Activated gamma-delta T cell treated with Interleukin-2 at 50 U/mL for 16 hours (primary cell): ENCODE measurements at places on chromosomes 13 and 19.

- no peak for DNase-seq
These were observed 8.5 kb downstream of the SPACA6 start for GRCh38 chr19:51701468-51702100.

- DNase-seq, result no peak
These were observed 170.7 kb downstream of the DCT start for GRCh38 chr13:94308832-94309231.

DNA sequence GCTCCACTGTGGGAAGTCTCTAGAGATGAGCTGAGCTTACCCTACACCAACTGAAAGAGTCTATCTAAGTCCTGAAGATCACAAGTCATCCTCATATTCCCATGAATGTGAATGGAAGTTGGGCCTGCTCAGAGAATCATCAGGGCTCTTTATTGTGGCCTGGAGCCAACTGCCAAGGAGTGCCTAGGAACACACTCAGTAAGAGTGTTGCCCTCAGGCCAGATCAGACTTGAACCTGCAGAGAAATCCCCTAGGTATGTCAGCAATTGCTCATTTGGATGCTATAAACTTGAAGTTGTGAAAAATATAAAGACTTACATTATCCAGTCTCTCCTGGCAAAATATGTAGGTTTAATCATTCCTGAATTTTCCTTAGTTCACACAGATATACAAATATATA, 1070.2 kb downstream of the EFNB2 start:
- DNase-seq, result no peak

DNA sequence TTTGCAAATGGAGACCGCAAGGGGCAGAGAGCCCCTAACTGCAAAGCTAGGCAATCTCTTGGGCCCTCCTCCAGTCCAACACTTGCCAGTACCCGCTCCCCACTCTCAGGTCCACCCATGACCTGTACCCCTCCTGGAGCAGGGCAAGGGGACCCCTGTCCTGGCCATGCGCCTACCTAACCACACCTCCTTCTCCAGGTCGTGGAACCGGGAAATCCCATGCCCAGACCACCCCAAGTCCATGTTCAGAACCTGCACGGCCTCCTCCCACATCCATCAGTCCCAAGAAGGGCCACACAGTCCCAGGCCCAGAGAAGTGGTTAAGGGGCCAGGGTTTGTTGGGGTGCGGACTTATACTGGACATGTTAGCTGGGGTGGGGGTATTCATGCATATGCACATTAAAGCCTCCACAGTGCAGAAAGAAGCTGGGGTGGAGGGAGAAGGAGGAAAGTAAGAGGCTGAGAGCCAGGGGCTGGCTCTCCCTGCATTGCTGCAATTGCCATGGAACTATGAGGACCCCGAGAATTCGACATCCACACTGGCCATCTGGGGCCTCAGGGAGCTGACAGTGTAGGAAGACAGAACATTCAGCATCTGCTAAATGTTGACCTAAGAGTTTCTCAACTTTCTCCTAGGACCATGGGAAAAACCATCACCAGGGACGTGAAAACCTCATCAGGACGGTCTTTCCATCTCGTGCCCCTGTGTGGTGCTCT, 39.0 kb downstream of the HSPH1 start:
- no peak for DNase-seq

GRCh38 chr13:51148952-51149573, 38.0 kb upstream of the C13orf42 start:
- DNase-seq, result no peak

DNA sequence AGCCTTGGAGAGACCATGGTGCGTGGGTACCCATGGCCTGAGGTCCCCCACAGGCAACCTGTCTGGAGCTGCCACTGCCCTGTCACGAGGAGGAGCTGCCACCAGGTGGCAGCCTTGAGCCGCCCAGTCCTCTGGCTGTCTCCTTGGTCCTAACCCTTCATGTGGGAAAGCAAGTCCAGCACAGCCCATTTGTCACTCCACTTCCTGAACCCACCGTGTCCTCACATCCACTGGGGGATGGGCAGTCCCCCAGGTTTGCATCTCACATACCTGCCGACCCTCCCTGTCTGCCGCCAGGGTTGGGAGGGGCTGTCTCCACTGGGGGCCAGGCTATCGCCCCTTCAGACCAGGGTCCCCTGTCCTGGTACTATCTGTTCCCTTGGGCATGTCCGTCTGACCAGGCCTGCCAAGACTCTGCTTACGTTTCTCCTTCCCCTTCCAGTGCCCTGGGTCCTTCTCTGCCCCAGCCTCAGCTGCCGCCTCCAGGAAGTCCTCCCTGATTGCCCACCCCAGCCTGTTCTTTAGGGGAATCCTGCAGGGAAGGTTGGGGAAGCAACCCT, 4.5 kb downstream of the FAM174C start:
- DNase-seq, result peak; percentile 76

DNA sequence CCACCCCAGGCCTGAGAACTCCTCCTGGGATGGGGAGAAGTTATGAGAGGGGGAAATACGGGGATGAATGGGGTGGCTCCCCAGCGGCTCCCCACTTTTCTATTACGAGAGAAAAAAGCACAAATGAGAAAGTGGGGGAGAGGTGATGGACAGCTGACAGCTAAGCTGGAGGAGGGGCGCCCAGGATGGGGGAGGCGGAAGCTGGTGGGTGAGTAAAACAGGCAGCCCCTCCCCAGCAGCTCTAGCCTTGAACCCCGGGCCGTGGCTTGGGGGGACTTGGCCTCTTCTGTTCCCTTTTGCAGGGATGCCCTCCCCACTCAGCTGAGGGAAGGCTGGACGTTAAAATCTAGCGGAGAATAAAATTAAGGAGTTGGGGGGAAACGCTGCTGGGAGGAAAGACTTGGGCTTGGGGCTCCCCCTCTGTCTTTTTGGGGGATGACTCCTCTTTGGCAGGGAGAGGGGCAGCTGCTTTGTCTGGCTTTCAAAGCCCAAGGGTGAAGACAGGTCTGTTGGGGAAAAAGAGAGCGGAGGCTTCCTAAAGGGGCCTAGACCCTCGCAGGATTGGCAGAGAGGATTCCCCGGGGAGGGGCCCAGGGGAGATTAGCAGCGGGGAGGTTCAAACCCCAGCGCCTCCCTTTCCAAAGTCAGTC, 1.4 kb upstream of the SAMD1 start:
- DNase-seq, result peak; percentile 50

DNA sequence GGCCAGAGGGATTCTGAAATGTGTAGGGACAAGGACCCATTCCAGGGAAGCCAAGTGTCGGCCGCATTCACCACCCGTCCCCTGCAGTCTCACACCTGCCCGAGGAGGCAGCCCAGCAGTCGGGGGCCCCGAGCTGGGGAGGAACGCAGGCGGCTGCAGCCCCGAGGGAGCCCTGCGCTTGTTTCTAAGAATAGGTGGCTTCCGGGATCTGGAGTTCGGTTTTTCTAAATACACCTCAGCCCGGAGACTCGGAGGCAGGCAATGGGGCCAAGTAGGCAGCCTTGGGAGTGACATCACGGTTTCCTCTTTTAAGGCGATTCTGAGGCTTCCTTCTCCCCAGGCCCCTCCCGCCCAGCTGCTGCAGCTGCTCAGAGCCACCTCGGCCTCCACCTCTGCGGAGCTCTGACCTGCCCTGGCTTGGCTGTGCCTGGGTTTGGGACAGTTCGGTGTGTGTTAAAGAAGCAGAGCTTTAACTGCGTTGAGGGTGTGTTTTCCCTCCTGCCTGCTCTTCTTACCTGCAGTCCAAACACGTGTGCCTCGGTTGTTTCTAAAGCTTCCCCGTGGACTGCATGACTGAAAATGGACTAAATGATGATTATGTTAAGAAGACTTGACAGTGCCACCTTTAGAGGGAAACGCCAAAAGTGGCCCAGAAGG, 80.5 kb downstream of the COL4A2 start:
- no peak for DNase-seq

DNA sequence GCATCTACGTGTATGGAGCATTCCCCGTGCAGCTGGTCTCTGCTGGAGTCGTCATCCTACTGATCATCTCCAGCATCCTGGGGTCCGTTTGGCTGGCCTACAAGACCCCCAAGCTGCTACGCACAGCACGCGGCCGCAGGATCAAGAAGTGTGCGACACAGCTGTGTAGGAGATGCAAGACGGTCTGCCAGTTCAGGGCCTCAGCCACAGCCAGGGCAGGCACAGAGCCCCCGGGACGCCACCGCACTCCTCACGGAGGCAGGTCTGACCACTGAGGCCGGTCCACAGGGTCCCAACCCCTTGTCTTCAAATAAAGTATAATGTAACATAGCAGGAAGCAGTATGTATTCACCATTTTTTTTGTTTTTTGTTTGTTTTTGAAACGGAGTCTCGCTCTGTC, 6.1 kb downstream of the PRR22 start:
- DNase-seq, result no peak

DNA sequence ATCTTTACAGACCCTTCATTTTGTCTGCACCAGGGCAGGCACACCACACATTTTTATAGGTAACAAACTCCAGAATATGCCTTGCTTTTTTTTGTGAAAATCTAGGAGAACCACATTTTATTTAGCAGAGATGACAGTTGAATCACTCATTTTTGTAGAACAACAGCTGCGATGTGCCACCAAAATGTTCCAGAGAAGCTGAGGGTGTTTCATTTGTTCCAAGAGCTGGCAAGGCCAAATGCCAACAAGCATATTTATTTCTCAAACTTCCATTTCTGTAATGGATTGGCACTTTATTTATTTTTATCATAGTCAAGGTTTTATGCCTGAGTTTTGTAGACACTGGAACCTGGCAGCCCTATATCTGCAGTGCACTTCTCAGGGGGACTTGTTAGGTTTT, 10.4 kb downstream of the OLFM4 start:
- no peak for DNase-seq

GRCh38 chr19:39941615-39942365, 7.4 kb upstream of the FCGBP start:
- DNase-seq, result peak; percentile 49

- DNase-seq, result no peak
These were observed 2.9 kb downstream of the UBL3 start for GRCh38 chr13:29847501-29847983.

DNA sequence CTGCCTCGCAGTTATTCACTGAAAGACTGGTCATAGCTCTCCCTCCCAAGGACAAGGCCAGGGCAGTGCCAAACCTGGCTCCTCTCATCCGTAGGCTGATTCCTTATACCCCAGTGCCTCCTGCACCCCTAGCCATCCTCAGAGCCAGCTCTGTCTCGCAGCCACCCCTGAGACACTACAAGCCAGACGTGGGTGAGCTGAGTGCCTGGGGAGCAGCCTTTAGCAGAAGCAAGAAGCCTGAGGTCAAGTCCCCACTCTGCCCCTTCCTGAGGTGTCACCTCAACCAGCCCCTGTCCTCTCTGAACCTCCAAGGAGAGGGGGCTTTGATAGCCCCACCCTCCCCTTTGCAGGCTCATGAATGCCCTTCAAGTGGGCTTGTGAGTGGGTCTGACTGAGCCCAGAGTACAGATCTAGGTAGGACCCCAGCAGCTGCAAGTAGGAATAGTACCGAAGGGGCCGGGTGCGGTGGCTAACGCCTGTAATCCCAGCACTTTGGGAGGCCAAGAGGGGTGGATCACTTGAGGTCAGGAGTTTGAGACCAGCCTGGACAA, 14.8 kb upstream of the AKAP8L start:
- DNase-seq, result no peak

DNA sequence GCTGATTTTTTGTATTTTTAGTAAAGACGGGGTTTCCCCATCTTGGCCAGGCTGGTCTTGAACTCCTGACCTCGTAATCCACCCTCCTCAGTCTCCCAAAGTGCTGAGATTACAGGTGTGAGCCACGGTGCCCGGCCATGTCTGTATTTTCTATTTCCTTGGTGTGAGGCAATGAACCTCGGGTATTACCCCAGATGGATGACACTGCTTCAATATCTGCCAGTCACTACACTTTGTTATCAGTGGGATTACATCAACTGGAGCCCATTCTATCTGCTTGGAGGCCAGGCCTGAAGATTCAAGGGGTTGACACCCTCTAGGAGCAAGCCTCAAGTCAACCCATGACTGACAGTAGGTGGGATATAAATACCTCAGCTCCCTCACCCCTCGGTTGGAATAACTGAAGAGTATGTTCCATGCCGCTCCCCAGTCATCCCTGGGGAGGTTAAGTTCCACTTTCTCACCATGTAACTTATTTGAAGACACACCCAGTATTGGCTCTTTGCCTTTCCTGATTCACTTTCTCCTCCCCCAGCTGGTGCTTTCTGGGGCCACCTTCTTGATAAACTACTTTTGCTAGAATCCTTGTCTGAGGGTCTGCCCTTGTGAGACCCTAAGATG, 992 bp upstream of the ADGRE1 start:
- no peak for DNase-seq

DNA sequence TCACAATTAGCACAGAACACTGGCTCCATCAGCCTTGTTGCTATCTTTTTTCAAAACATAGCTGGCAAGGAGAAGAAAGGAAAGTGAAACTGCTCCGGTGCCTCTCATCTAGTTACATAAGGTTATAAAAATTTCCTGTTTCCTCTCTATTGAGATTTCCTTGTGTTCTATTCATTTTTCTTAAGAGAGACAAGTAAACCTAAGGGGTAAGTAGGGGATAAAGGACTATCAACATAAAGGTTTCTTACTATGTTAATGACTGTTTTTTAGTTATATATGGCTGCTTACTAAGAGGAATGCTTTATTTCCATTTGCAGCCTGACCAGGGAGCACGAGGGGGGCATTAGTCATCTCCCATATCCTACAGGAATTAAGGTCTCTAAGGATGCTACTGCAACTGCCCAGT, 73.2 kb upstream of the MLNR start:
- no peak for DNase-seq

GRCh38 chr19:12899891-12900518, 9.0 kb downstream of the GCDH start:
- DNase-seq, result no peak

DNA sequence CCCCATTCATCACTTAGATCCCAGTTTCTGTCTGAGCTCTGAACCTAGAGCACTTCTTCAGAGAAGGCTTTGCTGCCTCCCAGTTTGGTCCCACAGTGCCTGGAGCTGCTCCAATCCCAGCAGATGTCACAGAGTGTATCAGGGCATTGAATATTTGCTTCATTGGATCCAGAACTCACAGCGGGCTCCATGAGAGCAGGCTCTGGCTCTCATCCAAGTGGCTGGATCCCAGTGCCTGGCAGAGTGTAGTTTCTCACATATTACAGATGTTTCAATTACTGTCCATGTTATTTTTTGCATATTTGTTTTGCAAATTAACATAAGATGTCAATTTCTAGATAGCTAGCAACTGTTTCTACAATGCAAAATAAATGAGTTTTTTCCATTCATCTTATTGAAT, 50.6 kb downstream of the MYO16 start:
- no peak for DNase-seq

DNA sequence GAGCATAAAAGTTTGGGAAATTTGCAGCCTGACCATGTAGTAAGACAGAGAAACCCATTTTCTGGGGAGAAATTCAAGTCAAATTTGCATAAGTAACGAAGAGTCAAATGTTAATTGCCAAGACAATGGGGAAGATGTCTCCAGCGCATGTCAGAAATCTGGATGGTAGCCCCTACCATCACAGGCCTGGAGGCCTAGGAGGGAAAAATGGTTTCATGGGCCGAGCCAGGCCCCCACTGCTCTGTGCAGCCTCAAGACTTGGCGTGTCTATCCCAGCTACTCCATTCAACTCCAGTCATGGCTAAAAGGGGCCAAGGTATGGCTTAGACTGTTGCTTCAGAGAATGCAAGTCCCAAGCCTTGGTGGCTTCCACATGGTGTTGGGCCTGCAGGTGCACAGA, 269.8 kb downstream of the RFC3 start:
- no peak for DNase-seq
